ENCODE measurements at places on chromosomes 3 and 15.

- peak; percentile 82 for DNase-seq
Observed at GRCh38 chr3:52056521-52056967, at the start of gene DUSP7. DUSP7 (minus strand) TSS chr3:52056571; CDS start chr3:52056366, 205 bp downstream.

GRCh38 chr3:142270407-142270806 lies 45.0 kb upstream of the GK5 start:
- peak; percentile 39 for DNase-seq

- no peak for DNase-seq
Observed at GRCh38 chr15:58139989-58140522, 1.9 kb downstream of the AQP9 start.

- DNase-seq, result no peak
Observed at GRCh38 chr3:113927556-113927955, 20.3 kb upstream of the ZDHHC23 start.
